Mucosa of gallbladder (tissue), 1 donor: ENCODE measurements at places on chromosomes 13 and 19.

DNA sequence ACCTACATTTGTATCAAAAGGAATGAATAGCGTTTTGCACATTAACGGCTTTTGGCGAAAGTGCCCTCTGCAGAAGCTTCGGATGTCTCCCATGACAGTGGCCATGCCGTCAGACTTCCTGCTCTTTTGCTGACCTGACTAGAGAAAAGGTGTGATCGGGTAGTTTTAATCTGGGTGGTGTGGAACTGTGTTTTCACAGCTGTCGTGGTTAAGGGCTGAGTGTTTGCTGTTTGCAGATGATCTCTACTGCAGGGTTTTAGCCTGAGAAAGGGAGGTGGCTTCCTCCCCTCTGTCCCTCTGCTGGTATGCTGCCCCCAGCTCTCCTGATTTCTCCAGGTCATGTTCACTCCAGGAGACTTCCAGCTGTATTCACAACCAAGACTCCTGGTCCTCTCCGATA lies 22.4 kb downstream of the ZNF71 start:
- no peak for DNase-seq

GRCh38 chr19:40737102-40737644 lies 13.1 kb downstream of the ACTMAP start:
- DNase-seq = no peak

GRCh38 chr13:76556627-76557026 lies 329.6 kb downstream of the KCTD12 start:
- no peak for DNase-seq

DNA sequence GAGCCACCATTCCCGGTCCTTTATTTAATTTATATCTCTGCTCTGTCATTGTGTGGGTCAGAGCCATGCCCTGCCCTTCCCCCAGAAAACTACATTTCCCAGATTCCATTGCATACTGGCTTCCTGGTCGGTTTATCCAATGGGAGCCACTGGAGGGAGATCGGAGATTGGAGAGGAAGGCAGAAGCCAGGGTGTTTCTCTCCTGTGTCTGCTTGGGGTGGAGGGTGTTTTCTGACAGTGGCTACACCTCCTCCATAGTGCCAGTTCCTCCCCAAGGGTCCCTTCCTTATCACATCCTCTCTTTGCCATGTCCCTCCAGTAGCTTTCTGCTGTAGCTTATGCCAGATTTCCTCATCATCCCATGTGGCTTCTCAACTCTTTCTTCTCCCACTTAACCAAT lies 19.0 kb downstream of the OLFM2 start:
- peak; percentile 16 for DNase-seq

GRCh38 chr13:110713981-110714796 lies 689 bp downstream of the ING1 start:
- peak; percentile 55 for DNase-seq

DNA sequence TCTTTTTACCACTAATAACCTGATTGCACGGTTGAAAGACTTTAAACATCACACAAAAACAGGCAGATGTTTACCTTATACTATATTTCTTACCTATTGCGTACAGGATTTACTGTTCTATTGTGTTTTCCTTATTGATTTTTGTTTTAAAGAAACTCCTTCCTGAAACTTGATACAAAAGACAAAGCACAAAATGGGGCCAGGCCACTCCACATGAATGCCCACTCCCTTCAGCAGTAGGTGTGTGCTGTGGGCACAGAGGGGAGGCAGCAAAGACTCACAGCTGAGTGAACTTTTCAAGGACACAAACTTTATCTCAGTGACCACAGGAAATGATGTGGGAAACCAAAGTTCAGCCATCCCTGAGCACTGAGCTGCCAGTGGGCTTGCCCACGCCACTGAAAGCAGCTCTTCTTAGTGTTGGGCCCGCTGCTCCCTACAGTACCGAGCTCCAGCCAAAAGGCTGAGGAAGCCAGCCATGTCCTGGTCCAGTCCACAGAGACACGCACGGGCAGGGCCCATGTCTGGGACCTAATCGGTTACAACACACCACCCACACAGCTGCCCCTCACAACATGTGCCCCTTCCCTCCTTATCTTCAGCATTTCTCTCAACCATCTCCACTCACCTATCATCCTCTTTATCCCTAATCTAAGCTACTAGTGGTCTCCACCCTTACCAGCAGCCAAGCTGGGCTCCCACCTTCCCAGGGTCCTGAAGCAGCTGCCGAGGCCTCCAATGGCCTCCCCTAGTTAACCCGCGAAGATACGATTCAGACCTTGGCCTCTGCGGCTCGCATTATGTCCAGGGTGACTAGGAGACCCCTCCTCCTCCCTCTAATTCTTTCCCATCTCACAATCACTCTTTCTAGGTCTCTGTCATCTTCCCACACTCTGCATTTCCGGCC lies 39.5 kb downstream of the ATP7B start:
- DNase-seq = no peak
